Choroid plexus epithelial cell (primary cell): ENCODE measurements at places on chromosomes 5 and 9.
A peak's percentile ranks its signal among the peaks of the same experiment; 100 is the strongest.

DNA sequence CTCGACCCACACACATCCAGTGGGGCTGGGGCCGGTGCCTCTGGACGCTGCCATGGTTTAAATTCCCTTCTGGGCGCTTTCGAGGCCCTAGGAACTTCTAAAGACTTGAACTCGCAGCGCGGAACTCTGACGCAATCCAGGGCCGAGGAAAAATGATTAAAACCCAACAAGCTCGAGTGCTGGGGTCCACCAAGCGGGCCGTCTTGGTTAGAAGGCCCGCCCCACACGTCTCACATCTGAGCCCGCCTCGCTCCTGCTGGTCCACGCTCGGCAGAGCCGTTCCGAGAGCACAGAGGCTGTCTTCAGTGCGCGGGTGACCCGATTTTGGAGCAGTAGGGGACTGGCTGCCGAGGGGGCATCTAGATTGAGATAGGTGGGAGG is 1.5 kb downstream of the CRHBP start:
- no peak for DNase-seq

DNA sequence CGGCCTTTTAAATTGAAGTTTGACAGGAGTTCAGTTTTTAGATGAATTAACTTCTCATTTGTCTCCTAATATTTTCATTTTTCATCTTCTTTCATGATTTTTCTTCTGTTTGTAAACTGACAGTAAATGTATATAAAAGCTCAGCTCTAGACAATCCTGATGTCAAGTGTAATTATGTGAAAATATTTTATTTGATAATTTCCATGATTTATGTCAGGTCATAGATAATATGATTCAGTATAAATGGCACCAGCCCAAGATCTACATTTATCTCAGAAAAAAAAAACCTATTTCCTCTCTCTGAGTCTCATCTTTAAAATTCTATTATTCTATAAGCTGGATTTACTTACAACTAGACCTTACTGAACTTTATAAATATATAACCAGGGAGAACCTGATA is 115.7 kb downstream of the MUSK start:
- DNase-seq = no peak

- DNase-seq = no peak
Measured at GRCh38 chr5:142122121-142122520, 13.5 kb downstream of the NDFIP1 start.

DNA sequence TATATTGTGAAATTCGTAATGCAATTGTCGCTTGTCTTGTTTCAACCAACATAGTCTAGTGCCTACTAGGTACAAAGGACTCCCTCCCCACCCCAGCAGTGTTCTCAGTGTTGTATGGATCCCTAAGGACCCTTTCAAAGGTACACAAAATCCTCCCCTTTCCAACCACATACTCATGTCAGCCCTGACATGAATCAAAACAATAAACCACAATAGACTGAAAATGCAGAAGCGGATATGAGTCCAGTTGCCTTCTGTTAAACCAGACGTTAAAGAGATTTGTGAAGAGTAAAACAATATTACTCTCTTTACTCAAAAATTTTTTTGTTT is 82.4 kb upstream of the IFNK start:
- no peak for DNase-seq

- DNase-seq = no peak
Measured at GRCh38 chr5:142664636-142665035, 21.3 kb downstream of the FGF1 start.

GRCh38 chr5:173736374-173736773 is 119.9 kb upstream of the BOD1 start:
- DNase-seq = no peak

DNA sequence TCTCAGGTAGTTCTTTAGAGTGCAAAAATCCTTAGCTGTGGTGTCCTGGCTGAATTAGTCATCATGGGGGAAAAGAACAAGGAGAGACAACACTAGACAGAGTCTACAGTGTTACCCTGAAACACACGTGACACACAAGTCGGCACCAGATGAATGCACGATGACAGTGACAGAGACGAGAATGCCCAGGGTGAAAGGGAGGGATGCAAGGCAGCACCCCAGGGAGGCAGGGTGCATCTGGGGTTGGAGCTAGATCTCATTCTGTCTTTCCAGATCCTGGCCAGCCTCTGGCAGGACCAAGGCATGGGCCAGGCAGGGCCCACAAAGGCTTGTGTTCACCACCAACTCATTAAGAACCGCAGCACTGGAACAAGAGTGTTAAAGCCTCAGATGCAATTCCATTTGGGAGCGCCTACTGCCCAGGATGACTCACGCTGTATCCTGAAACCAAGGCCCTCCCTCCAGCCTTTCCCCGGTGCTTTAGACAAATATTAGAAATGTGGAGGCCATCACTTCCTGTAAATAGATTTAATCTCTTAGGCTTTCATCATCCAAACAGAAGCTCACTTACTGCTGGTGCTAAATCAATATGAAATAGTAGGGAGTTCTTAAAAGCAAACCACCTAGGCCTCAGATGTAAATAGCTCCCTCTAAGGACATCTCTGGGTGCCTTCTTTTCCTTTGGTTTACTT is 56.1 kb downstream of the IRX2 start:
- DNase-seq = no peak

GRCh38 chr5:67831048-67831447 is 384.5 kb upstream of the PIK3R1 start:
- no peak for DNase-seq

DNA sequence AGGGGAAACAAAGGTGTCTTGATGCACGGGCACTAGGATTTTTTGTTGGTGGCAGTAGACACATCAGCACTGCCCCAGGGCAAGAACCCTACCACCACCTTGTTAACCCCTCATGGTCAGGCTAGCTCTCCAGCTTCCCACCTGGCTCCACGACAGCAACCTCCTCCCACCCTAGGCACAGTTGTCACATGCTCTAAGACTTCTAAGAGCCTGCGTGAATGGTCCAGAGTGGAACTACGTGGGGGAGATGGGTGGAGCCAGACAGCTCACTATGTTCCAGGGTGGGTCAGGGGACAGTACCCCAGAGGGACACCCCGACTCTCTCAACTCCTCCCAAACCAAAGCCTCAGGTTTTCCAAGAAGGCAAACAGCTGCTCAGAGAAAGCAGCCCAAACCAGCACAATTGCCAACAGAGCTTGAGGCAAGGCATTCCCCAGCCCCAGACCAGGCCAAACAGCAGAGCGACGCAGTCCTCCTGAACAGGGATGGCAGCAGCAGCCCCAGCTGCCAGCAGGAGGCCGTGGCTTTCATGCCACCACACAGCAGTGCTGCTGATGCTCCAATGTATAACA is 78.0 kb downstream of the NRG2 start:
- DNase-seq = no peak

DNA sequence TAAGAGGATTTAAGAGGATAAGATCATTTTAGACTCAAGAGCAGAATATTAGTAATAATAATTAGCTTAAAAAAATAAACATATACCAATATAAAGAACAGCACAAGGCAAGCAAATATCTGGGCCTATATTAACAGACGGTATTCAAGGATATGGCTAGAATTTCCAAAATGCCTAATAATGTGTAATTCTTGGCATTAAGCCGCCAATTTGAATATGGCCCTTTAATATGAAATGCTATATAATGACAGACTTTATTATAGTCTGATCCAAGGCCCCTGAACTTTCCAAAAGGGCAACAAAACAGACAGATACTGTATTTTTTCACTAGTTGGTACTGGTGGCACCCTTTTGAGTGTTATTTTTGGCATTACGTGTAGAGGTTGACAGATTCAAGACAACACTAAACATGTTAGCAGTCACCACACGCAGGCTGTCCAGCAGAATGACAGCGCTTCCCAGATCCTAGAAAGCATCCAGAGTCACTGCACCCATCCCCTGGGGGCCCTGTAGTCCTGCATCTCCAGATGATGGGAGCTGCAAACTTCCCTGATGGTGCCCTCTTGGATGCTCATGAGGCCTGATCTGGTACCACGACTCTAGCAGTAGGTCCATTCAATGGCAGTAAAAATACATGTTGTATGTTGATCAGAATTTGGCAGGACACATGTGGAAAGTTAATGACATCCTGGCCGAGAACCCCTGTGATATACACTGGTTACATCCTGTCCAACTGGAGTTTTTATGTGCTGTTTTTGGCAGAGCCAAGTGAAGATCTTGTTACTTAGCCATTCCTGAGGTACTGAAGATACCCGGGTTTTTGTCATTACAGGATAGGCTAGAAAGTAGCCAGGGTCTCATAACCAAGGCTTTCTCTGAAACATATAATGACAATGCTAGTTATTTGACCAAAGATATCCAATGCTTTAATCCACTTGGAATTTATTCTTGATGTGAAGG is 1.7 kb upstream of the ABL1 start:
- DNase-seq = peak; percentile 52

GRCh38 chr5:160311491-160312133 is 752 bp downstream of the CCNJL start:
- DNase-seq = no peak

DNA sequence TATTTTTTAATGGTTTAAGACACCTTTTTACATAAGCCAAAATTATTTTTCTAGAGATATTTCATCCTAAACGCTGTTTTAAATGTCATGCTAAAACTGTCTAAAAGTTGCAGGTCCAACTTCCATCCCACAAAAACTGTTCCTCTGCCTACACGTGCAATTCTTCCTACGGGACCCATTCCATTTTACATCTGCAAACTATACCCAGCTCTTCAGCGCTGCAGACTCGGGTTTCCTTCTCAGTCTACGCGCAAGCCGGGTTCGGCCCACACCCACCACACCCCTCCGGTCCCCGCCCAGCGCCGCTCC is 8.7 kb downstream of the RANBP6 start:
- DNase-seq = no peak

DNA sequence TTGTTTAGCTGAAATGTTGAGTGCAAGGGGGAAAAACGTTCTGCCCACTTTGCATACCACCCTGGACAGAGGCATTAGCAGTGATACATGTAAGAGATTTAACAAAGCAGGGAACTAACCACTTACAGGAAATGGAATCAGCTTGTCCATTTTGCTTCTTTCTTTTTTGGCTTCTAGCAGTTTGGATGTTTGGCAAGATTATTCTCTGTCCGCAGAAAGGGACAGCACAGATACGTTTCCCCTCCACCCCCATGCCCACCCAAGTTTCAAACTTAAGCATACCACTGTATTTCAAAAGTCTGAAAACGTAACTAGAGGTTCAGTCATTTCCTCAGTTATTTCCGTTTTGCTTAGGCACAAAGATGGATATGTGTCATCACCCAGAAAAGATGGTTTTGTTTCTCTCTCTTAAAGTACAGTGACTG is 118.4 kb downstream of the GDNF start:
- DNase-seq = peak; percentile 56

DNA sequence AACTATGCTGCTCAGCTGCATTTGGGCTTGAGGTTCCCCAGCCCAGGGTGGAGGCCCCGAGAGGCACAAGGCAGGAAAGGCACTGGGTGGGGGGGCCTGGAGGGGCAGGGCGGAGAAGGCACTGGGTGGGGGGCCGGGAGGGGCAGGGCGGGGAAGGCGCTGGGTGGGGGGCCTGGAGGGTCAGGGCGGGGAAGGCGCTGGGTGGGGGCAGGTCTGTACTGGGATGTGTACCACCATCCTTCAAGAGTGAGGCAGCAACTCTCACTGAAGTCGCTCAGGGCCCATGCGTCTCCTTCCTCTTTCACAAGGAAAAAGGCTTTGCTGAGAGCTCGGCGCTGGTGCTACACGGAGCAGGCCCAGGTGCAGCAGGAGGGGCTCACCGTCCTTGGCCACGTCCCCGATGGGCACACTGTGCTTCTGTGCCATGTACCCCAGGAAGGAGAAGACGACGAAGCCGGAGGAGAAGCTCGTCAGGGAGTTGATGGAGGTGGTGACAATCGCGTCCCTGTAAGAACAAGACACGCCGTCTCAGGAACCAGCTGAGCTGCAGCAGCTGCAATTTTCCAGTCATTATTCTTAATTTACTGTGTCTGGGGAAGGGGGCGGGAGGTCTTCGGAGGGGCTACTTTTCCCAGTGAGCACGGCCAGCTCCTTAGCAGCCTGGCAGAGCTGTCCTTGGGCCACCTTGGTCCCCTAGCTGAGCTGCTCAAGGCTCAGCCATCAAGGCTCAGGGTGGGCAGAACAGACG is 30.8 kb downstream of the SLC6A3 start:
- no peak for DNase-seq

GRCh38 chr9:35914301-35914807 is 5.1 kb downstream of the SPAAR start:
- DNase-seq = peak; percentile 26

DNA sequence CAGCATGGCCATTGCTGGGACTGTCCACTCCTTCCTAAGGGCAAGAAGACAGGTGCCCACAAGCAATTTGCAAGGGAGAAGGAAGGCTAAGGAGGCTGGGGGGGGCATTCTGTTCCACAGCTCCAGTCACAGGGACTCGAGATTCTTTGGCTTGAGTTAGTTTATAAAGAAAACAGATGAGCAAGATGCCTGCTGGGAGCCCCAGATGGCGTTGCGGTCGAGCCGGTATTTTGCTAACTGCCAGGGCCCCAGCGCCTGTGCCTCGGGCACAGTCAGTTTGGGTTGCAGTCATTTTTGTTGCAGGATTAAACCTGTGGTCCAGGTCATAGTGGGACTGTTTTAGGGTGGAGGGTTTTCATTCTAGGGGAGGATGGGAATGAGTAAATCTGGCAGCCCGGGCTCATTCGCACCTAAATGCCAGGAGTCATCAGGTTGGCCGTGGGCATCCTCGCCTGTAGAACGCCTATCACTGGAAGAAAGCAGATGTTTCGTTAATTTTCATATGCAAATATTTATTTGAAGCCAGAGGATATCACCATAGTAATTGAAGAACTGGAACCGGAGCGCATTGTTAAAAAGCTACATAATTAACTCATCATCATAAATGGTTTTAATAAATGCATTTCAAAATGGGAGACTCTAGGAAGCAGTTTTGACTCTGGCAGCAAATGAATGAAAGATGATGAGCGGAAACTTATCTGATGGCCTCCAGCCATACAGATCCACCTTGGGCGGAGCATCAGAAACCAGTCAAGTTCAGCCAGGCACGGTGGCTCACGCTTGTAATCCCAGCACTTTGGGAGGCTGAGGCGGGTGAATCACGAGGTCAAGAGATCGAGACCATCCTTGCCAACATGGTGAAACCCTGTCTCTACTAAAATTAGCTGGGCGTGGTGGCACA is 87.1 kb upstream of the FCN2 start:
- peak; percentile 50 for DNase-seq

DNA sequence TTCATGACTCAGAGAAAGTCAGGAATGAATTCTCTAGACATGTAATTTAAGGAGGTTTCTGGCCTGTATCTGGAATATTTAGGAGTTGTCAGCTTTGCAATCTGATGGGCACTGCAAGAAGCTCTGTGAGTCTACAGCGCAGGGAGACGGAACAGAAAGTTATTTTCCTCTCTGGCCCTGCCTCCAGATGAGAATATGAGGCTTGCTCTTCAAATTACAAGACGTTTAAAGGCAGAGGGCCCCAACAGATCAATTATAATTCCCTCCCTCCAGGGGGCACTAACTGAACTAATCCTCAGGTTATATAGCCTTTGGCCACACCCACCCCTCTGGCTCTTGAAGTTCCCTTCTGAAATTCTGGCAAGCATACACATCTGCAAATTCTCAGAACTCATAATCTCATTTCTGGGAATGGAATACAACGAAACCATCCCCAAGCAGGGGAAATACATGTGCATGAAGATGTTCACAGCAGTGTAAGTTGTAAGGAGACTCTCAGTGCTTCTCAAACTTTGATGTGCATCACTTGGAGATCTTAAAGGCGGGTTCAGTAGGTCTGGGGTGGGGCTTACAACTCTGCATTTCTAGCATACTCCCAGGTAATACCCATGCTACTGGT is 307.6 kb downstream of the CWC27 start:
- peak; percentile 74 for DNase-seq
